ENCODE measurements at places on chromosomes 6 and 20.

DNA sequence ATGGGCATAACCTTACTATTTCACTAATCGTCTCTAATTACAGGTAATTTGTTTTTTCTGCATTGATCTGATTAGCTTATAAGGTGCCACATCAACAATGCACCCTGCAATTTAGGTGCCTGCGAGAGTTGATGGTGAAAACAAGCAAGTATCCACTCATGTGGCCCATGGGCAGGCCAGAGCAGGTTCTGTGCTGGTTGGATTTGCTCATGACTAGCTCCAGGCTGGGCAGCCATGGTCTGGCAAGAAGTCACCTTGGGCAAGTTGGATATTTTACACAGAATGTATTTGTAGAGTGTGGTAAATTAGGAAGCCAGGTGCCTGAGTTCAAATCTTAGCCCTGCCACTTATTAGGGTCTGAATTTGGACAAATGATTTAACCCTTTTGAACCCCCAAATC lies 25.3 kb downstream of the RAB44 start:
- DNase-seq, result no peak

DNA sequence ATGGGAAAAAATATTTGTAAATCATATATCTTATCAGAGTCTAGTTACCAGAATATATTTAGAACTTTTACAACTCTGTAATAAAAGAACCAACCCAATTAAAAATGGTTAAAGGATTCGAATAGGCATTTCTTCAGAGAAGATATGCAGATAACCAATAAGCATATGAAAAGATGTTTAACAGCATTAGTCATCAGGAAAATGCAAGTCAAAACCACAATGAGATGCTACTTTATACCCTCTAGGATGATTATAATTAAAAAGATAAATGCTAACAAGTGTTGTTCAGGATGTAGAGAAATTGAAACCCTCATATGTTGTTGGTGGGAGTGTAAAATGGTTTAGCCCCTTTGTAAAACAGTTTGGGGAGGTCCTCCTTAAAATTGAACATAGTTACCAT lies 94.1 kb downstream of the LRRC1 start:
- no peak for DNase-seq

DNA sequence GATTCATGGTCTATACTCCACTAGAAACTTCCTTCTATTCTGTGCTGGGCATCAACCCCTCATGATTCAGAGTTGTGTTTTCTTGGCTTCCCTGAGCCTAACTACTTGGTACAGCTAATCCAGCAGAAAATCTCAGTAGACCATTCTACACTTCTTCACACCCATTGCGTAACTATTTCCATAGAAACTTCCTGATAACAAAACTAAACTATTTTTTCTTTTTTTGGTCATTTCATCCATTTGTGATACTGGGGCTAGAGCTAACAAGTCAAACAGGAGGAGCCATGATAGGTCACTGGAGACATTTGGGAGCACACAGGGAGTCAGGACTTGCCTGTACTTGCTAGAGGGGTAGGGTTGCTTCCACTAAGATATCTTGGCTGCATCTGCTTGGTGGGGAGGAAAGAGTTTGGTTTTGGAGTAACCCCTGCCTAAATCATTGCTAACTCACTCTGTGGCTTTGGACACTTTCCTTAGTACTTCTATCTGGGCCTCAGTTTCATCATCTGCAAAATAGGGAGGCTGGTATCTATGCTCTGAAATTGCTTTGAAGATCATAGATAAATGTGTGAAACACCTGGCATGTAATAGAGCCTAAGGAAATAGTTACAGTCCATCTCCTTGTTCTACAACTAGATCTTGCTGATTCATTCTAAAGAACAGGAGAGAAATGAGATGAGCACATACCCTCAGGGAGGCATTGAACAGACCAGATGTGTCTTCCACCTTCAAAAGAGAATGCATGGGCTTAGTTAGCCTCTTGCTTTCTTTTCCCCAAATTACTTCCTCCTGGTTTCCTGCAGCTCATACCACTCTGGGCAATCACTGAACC lies 127.9 kb upstream of the ADGRF1 start:
- no peak for DNase-seq

GRCh38 chr6:136524339-136524935 lies 25.8 kb downstream of the MAP7 start:
- no peak for DNase-seq

- DNase-seq, result no peak
Measured at GRCh38 chr6:38105066-38105465, 285.5 kb downstream of the ZFAND3 start.

DNA sequence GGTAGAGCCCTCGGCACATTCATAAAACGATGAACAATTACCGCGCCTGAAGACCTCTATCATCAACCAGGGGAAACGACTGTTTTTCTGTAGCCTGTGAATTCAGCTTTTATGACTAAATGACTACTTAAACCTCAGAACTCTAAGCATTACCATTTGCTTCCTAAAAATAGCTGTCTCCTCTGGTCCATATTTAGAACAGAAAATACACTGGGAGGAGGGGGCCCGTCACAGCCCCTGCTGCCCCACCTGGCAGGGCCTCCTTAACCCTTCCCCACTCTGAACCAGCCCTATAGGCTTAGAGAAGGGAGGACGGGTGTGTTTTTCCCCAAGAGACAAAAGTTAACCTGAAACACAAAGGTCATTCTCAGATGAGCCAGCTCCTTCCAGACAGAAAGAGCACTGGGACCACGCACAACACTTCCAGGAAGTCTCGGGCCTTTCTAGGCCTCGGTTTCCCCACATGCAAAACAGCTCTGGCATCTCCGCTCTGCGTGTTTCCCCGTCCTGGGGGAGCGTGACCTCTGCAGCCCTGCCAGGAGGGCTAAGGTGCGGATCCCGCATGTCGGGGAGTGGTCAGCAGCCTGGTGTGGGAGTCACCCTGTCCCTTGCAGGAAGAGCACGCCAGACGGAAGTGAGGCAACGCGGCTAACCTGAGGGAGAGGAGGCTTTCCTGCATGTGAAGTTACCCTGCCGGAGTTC lies 193.9 kb downstream of the DLL1 start:
- DNase-seq, result no peak

- DNase-seq, result peak; percentile 63
Measured at GRCh38 chr6:31079656-31080261, 32.6 kb downstream of the C6orf15 start.

- no peak for DNase-seq
Measured at GRCh38 chr20:33433465-33434234, 9.9 kb downstream of the SNTA1 start.

GRCh38 chr6:13156381-13156780 lies 172.0 kb downstream of the TBC1D7 start:
- DNase-seq, result no peak

GRCh38 chr6:11974089-11974488 lies 38.0 kb upstream of the HIVEP1 start:
- DNase-seq, result no peak

DNA sequence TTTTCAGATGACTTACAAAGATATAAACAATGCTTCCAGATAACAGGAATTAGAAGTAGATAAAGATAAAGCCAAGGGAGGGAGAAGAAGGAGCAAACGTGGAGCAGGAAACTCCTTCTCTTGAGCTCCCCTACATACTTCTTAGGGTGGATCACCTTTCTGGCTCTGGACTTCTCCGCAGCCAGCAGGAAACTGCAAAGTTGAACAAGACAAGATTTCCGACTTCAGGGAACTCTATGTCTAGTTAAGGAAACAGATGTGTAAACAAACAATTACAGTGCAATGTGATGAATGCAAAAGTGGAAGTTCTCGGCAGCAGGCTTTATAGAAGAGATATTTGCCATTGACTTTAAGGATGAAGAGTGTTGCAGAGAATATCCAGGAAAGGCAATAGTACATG lies 134.0 kb upstream of the MARCKS start:
- DNase-seq, result no peak

GRCh38 chr20:63136296-63136695 lies 79.6 kb downstream of the YTHDF1 start:
- no peak for DNase-seq

DNA sequence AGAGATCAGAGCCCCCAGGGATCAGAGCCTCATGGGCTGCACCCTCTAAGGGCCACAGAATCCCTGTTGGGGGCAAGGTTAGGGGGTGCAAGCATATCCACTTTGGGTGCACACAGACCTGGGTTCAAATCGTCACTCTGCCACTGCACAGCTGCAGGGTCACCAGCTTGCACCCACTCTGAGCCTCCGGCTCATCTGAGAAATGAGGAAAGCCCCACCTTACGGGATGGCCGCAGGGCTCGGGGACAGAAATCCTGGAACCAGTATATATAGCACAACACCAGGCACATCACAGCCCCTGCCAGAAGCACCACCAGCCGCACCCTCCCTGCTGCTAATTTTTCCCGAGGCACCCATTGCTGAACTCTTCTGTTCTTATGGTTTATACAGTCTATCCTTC lies 169.6 kb downstream of the NFATC2 start:
- no peak for DNase-seq

All from T-helper 2 cell (primary cell).